ENCODE measurements at places on chromosomes 1 and 21.

- H3K4me1 ChIP-seq: no peaks in the 10 kb centered on the region
- DNase-seq: no peak
- no peak overlapping the region for H3K27ac ChIP-seq
Measured at GRCh38 chr1:94627771-94628498, 86.4 kb upstream of the F3 start.

DNA sequence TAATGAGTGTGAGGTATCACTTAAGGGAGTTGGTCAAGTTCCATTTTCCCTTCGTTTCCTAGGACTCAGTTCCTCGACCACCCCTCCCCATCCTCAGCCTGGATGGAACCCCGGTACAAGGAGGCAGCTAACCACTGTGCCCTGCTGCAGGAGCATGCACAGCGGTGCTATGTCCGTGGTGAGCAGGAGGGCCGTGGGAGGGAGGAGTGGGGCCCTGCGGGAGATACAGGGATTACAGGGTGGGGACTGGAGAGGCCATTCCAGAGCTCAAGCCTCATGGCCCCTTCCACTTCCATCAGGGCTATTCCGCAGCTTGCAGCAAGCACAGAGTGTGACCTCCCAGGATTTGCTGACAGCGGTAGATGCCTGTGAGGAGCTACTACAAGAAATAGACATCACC lies 25.8 kb downstream of the HYI start:
- no peaks in the 10 kb centered on the region for H3K27me3 ChIP-seq
- no peak overlapping the region for H3K27ac ChIP-seq
- H3K36me3 ChIP-seq: peaks cover 30% of the 10 kb centered on the region
- no peak overlapping the region for H3K4me3 ChIP-seq

DNA sequence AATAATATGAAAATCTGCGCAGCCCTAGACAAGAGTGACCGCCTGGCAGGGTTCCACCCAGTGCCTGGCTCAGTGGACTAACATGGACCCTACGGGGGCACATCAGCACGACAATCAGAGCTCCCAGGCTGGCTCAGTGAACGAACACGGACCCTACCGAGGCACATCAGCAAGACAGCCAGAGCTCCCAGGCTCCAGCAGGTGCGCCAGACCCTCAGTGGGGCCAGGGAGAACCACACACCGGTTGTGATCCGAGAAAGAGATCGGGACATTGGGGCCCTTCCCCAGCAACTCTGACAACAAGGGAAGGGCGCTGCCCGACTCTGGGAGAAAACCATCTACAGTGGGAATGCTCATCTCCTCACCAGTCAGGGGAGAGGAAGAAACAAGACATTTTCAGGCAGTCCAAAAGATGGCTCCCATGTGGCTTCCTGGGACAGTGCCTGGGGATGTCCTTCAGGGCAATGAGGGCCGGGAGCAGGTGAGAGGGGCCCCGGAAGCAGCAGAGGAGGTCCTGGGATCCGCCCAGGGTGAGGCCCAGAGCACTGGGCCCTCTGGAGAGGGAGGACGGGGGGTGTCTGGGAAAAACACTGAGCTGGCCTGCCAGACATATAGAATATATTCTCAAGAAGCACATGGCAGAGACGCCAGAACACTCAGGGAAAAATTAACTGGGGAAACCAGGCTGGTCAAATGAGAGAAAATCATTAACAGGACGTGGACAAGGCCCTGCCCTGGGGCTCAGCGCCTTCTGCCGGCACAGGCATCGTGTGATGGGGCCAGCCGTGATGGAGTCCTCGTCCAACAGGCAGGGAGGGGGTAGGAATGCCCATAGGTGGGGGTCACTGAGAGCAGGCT lies 4.8 kb downstream of the ARHGEF16 start:
- H3K4me1 ChIP-seq: no peaks in the 10 kb centered on the region
- no peaks in the 10 kb centered on the region for H3K27me3 ChIP-seq
- DNase-seq: peak; percentile 16
- no peak overlapping the region for H3K4me3 ChIP-seq
- H3K36me3 ChIP-seq: no peaks in the 10 kb centered on the region
- no peak overlapping the region for H3K27ac ChIP-seq

GRCh38 chr1:115314765-115315164 lies 23.3 kb downstream of the NGF start:
- H3K36me3 ChIP-seq: no peaks in the 10 kb centered on the region
- H3K27ac ChIP-seq: no peak overlapping the region
- H3K27me3 ChIP-seq: no peaks in the 10 kb centered on the region
- DNase-seq: no peak

All from right lobe of liver (tissue), 6 donors.